ENCODE measurements at places on chromosomes 1 and 21.
A peak's percentile ranks its signal among the peaks of the same experiment; 100 is the strongest.

DNA sequence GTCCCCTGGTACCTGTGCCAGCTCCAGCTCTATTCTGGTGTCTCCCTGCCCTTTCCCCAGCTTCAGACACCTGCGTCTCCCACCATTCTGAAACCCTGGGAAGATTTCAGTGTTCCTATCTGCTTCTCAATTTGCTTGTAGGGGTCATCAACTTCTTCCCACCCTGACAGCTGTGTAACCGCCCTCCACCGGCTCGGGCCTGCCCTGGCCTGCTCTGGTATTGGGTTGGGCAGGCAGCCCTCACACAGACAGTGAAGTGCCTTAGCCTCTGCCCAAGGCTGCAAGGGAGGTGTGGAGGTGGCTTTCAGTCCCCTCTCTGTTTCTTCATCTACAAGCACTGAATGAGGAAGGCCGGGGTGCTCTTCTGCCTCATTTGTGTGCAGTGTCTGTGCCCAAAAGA is 97.2 kb downstream of the LAMC2 start:
- no peak for DNase-seq

DNA sequence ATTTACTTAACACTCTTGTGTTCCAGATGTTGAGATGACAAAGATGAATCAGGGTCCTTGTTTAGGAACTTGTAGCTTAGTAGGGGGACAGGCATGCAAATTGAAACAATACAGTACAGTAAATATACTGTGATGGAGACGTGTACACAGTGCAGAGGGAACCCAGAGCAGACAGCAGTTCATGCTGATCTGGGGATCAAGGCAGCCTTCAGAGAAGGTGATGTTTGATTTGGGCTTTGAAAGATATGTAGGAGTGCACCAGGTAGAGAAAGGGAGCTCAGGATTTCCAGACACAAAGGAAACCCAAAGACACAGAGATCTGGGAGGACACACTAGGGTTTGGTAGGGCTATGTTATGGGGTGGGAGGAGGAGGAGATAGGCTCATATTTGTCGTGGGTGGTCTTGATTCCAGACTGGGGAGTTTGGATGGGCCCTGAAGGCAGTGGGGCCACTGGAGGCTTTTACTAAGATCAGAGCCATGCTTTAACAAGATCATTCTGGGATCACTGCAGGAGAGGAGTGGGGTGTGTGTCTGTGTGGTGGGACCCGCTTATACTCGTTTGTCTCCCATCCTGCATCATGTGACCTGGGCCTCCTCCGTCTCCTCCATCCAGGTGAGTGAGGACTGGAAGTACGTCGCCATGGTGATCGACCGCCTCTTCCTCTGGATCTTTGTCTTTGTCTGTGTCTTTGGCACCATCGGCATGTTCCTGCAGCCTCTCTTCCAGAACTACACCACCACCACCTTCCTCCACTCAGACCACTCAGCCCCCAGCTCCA is 7.8 kb downstream of the CHRNB2 start:
- DNase-seq = no peak

- DNase-seq = peak; percentile 86
These were observed 3.9 kb upstream of the RPTN start for GRCh38 chr1:152162792-152163463.

- no peak for DNase-seq
These were observed 19.8 kb upstream of the C1orf105 start for GRCh38 chr1:172400722-172401105.

- no peak for DNase-seq
These were observed 46.4 kb upstream of the DPT start for GRCh38 chr1:168775366-168775765.

- DNase-seq = no peak
These were observed 2.1 kb downstream of the CACHD1 start for GRCh38 chr1:64472040-64472376.

Measured in suppressor macrophage (primary cell).